ENCODE measurements at places on chromosomes 6 and 20.
A peak's percentile ranks its signal among the peaks of the same experiment; 100 is the strongest.

DNA sequence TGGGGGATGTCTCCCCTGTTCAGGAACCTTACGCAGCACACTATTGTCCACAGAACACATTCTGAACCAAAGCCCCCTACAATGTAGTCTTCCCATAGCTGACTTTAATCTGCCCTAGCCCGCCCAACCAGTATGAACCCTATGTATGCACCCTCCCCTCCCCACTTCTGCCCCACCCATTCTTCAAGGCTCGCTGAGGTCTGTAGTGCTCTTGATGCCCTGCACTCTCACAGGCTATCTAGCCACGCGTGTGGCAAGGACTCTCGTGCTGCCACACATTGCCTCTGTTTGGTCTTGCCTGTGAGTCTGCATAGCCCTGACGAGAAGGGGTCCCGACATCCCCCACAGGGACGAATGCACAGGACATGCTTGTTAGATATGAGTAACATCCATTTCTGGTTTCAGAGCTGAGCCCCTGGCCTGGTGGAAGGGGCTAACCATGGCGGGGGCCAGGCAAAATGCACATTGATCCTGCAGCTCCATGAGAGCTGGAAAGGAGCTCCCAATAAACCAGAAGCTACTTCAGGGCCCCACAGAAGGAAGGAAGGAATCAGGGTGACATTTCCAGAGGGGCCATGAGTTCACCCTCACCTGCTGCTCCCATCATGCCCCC, 22.6 kb downstream of the MOCS1 start:
- no peak for DNase-seq

DNA sequence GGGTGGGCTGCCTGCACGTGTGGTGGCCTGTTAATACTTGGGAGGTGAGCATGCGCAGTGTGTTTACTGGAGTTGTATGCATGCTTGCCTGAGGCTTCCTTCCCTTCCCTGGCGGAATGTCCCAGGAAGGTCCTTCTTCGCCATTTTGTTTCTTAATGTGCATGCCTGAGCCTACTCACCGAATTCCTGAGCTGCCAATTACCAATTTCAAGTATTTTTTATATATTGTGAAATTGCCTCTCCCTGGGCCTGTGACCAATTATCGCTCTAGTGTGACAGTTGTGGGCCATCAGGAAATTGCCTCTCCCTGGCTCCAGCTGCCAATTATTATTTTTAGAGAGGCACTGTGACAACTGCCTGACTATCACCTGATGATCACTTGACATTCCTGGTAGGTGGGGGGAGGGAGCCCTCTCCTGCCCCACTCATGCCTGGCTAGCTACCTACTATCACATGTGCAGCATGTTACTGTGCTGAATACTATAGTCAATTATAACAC, 70.0 kb downstream of the FAM50B start:
- no peak for DNase-seq

GRCh38 chr6:121383478-121383877, 49.2 kb upstream of the TBC1D32 start:
- no peak for DNase-seq

GRCh38 chr6:36224918-36225461, 28.4 kb downstream of the BRPF3 start:
- no peak for DNase-seq

GRCh38 chr6:34110610-34111009, 35.3 kb downstream of the GRM4 start:
- DNase-seq = no peak

GRCh38 chr6:20400456-20401204, 1.0 kb upstream of the E2F3 start:
- peak; percentile 71 for DNase-seq

GRCh38 chr20:48685300-48685699, 142.5 kb downstream of the PREX1 start:
- DNase-seq = no peak

- DNase-seq = peak; percentile 33
Observed at GRCh38 chr6:130282234-130282995, 59.7 kb upstream of the SAMD3 start.

- peak; percentile 75 for DNase-seq
Observed at GRCh38 chr20:7765221-7765620, 175.0 kb downstream of the HAO1 start.

DNA sequence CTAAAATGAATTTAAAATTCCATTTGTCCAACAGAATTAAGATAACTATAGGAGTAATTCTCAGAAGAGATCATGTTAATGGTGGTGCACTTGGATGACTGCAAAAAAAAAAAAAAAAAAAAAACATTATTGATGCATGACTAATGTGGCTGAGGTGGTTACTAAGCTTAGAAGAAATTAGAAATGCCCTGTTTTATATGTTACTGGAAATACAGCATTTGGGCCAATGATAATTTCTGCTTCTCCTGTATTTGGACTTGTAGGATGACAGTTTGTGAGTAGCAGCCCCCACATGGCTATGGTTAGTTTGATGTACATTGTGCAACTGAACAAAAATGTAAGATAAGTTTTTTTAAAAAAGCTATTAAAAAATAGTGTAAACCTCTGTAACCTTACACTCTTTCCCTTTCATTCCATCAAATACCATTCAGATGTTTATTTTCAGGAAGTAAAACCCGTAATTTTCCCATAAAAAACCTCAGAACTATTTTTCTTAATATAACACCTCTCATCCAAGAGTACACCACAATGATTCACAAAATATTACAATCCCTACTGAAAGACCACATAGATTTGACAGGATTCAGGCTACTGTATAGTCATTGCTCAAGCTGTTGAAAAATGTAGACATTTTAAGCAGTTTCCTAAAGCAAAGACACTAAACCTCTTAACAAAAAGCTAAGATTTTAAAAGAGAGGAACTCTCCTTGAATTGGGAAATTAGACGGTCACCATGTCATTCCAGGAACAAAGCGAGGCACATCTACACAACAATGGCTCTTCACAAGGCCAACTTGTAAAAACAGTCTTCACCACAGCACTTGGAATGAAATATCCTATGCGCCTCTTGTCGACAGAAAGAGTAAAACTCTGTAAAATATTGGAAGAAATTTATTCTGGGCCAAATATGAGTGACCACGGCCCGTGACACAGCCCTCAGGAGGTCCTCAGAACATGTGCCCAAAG, 83.0 kb downstream of the WDR27 start:
- no peak for DNase-seq

- DNase-seq = no peak
Observed at GRCh38 chr6:83466328-83466727, 35.5 kb upstream of the ME1 start.

- DNase-seq = no peak
Observed at GRCh38 chr6:74075323-74075722, 379.3 kb downstream of the CD109 start.

GRCh38 chr6:73377225-73377624, 7.5 kb upstream of the OOEP start:
- no peak for DNase-seq

DNA sequence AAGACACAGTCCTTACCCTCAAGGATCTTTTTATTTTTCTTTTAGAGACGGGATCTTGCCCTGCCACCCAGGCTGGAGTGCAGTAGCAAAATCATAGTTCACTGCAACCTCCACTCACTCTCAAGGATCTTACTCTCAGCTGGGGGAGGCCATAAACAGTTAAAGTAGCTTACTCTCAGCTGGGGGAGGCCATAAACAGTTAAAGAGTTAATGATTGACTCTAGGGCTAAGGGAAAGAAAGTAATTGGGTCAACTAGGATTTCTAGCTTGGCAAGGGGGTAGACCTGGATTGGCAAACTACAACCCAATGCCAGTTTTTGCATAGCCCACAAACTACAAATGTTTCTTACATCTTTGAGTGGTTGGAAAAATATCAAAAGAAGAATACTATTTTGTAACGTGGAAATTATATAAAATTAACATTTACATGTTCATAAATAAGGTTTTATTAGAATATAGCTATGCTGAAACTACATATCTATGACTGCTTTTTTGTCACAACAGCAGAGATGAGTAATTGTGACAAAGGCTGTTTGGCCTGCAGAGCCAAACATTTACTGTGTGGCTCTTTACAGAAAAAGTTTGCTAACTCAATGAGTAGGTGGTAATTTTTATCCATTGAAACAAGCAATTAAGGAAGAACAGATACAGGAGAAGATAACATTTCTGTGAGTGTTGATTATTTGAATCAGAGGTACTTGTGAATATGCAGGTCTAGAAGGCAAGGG, 46.4 kb downstream of the PTPRA start:
- no peak for DNase-seq

DNA sequence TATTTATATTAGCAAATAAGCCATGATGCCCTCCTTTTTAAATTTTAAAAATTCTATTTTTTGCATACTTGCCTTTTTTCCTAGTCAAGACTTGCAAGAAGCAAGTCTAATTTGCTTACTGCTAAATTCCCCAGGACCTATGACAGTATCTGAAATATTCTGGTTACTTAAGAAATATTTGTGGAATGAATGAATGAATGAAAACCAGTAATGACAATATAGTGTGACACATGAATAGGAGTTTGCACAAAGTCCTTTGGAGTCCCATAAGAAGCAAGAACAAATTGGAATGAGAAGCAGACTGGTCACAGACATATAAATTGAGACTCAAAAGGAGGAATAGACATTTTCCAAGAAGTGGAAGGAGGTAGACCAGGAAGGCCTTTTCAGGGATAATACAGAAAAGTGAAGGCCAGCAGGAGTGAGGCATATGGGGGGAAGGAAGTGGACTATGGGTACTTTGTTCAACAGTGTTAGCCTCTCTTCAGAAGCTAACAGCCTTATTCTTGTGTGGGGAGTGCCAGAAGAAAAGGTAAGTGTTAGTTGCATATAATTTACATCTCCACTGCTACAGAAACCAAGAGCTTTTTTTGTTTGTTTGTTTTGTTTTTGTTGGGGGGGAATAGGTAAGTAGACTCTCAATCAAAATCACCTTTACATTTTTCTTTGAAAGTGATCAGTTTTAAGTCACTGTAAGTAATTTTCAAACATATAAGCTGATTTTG, 93.6 kb upstream of the FAM184A start:
- no peak for DNase-seq

GRCh38 chr6:134533991-134534390, 216.1 kb upstream of the SGK1 start:
- DNase-seq = no peak

DNA sequence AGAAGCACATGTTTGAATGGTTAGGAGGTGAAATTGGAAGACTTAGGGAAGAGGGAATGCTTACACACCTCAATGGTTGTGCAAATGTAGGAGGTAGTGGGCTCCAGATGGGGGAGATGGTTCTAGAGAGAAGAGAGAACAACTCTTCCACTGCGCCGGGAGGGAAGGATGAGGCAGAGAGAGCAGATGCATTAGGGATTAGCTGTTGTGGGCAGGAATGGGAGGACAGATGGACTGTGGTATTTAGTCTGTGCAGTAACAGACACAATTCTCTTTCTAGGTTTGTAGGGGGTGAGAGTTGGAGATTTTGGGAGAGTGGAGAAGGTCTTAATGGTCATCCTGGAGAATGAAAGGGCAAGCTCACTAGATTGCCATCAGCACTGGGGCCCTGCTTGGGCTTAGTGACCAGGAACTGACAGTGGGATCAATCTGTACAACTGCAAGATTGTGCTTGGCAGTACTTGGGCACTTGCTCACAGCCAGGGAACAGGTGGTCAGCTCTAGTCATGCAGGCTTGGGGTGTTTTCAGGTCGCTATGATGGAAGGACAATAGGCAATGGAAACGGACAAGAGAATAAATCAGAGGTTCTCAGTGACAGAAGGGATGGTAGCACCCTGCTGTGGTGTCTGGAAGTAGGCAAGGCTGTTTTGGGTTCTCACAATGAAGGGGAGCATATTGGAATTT, 182.0 kb upstream of the MYLIP start:
- no peak for DNase-seq

- peak; percentile 73 for DNase-seq
Observed at GRCh38 chr20:32672982-32673851, 524 bp downstream of the C20orf203 start.

DNA sequence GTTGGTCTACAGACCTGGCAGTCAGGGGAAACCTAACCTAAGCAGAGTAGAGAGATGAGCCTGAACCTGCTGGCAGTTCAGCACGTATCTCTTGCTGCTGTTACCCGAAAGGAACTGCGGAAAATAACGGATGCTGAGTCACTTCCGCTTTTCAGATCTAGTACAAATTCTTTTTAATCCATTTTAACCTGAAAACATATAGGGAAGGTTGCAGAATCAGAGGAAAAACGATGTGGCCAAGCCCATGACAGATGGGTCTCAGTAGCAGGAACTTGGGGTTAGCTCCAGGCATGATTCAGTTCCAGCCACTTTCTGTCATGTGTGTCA, 351.9 kb upstream of the PRND start:
- DNase-seq = no peak

GRCh38 chr6:133945158-133945557, 7.9 kb upstream of the TBPL1 start:
- no peak for DNase-seq

GRCh38 chr6:161683400-161683799, 409.5 kb upstream of the AGPAT4 start:
- DNase-seq = no peak

GRCh38 chr6:167703781-167704180, 122.9 kb upstream of the AFDN start:
- DNase-seq = no peak

DNA sequence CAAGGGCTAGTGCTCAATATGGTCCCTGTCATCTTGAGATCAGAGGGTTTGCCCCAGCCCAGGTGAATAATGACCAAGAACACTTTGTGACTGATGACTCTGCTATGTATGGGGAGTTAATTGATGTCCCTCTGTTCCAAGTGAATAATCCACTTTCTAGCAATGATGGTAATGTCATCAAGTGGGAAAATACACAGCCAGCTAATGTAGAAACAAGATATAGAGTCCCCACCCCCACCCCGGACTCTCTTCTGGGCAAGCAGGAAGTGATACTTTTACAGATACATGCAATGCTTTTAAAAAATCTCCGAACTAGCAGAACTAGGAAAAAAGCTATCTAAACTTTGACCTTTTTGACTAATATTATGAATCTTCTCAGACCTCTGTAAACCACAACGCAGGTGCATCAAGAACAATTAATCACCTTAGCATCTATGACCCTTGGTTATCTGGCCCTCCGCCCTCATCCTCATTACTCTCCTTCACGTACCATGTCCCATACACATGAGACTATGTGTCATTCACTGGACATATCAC, 30.5 kb downstream of the CNR1 start:
- no peak for DNase-seq

GRCh38 chr20:62684981-62685380, 23.7 kb upstream of the NTSR1 start:
- DNase-seq = no peak

GRCh38 chr20:17709361-17710293, 9.9 kb downstream of the BANF2 start:
- DNase-seq = no peak

Measured in NAMALWA (cell line).